Retinal pigment epithelial cell (primary cell): ENCODE measurements at places on chromosomes 1 and 21.

- no peak for DNase-seq
Observed at GRCh38 chr21:26055010-26055409, 115.6 kb downstream of the APP start.

GRCh38 chr1:225981714-225982113 lies 17.4 kb downstream of the SDE2 start:
- DNase-seq = no peak

DNA sequence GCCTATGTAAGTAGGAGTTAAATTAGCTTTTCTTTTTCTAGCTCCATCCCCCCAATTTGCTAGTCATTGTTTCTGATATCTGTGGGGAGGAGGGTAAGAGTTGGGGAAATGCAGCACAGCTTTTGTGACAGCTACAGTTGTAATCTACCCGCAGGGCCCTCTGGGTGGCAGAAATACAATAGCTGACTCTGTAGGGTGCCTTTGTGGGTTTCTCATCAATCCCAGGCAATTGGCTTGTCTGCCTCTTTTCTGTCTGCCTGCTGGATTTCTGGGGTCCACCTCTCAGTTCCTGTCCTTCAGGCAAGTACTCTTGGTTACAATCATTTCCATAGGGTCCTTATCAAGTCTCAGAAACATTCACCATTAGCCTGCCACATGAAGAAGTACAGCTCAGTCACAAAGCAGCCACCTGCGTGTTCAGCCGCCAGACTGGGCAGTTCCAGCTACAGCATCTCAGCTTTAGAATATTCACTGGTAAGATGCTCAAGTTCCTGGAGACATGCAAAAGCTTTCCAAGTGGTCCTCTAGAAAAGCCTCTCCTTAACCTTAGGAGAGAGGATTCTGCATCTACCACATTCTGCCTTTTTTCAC lies 19.2 kb upstream of the SLC44A5 start:
- no peak for DNase-seq

GRCh38 chr1:27622828-27623227 lies 12.2 kb downstream of the FGR start:
- no peak for DNase-seq

- DNase-seq = no peak
Observed at GRCh38 chr1:40795811-40796586, 12.4 kb downstream of the KCNQ4 start.

DNA sequence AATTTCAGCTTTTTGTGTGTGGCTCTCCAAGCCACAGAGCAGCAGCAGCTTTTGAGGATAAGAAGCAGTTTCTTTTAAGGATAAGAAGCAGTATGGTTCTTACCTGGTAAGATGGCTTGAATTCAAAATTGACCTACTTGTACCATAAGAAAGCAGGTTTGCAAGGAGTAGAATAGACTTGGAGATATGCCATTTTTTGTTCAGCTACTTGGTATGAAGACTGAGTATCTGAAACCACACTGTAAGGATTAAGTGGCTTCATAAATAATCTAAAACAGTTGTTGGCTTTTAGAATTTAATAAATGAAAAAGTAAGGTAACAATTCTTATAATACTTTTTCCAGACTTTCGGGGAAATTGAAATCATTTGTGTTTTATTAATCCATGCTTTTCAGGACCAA lies 74.2 kb downstream of the ATF6 start:
- DNase-seq = no peak

- DNase-seq = no peak
Observed at GRCh38 chr1:21539933-21540332, 30.7 kb downstream of the ALPL start.
